Suppressor macrophage treated with lipopolysaccharide for 4 hours (primary cell): ENCODE measurements at places on chromosomes 5 and 9.

DNA sequence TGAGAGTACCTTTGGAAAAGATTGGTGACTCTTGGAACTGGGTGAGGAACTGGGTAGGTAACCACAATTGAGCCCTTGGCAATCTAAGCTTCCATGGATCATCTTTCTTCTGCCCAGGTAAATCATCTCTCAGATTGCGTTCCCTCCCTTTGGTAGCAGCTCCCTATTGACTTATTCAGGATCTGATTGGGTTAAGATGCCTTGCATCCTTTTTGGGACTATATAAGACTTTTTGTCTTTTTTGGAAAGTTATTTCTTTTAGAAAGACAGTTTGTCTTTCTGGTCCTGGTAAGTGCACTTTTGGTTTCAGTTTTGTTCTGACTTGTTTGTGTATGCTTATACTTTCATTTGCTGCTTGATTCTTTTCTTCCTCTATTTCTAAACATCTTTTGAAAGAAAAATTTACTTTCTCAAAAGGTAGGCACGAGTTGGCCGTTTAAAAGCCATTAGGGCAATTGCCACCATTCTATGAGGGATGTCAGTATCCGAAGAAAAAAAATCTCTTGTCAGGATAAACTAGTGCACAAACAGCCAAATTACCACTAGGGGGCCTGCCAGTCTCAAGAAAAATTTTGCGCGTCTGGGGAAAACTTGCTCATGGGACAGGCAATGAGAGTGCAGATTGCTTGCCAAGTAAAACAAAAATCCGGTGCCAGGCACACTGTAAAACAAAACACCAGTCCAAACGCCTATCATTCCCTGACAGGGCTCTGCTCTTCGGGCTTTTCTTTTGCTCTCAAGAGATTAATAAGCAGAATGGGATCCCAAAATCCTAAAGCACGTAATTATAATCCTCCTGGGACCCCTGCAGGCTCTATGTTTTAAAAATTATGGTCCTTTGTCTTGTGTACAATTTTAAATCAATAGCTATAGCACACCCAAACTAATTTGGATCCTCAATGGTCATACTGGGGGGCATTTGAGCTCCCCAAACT, 12.8 kb downstream of the OR1J1 start:
- DNase-seq, result peak; percentile 84

DNA sequence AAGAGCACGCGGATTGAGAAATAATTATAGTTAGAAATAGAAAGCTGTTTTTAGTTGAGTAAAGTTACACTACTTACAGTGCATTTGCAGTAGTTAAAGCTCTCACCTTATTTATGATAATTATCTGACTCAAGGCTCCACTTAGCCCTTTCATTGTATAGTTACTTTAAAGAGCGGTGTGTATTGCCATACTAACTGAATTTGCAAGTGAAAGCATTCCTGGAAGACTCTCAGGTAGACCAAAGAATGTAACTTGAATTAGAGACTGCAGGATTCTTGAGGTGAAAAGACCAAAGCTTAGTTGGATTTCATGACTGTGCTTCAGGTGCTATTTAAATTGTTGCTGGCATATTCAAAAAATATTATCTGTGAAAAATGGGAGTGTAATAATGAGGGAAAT, 4.2 kb upstream of the RASA1 start:
- DNase-seq, result no peak

DNA sequence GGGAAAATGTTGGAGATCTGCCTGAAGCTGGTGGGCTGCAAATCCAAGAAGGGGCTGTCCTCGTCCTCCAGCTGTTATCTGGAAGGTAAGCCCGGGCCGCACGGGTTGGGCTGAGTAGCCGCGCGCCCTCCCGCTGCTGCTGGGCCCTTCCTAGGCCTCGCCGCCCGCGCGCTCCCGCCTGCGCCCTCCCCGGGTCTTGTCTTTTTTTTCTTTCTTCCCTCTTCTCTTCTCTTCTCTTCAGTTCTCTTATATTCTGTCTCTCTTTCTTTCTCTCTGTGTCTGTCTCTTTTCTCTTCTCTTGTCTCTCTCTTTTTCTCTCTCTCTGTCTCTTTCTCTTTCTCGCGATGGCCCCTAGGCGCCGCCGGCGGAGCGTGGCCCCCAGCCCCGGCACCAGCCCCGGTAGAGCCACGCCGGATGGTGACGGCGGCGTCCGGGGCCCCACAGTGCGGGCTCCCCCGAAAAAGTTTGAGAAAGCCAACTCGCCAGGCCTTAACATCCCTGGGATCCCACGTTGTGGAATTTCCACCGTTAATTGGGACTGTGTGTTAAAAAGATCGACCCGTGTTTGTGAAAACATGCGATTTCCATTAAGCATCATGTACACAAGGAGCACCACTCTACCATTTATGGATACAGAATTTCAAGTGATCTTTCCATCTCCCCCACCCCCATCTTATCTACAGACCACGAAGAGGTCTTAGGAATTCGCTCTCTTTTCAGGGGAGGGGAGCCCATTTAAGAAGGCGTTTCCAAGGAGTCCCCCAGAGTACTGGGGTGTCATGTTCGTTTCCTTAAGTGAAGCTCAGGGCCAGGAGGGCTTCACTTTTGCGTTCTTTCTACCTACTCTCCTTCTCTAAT, 616 bp downstream of the ABL1 start:
- DNase-seq, result peak; percentile 37

GRCh38 chr5:52428977-52429489, 358.7 kb upstream of the ITGA1 start:
- no peak for DNase-seq

DNA sequence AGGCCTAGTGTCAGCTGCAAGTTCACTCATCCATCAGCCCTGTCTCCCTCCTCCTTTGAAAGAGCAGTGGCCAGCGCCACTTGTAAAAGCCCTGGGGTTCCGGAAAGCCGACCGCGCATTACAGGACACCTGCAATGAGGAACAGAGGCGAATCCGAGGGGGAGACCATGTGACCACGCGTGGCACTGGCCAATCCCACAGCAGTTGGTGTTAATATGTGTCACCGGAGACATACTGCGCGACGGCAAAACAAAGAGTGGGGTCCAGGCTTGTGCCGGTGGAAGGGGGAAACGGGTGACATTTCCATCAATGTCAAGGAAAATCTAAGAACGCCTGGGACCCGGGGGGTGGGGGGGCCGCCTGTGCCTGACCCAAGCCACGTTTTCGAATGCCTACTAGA, 480.8 kb downstream of the SPATA31A7 start:
- no peak for DNase-seq

- no peak for DNase-seq
Measured at GRCh38 chr9:14057368-14058324, 256.3 kb downstream of the NFIB start.

DNA sequence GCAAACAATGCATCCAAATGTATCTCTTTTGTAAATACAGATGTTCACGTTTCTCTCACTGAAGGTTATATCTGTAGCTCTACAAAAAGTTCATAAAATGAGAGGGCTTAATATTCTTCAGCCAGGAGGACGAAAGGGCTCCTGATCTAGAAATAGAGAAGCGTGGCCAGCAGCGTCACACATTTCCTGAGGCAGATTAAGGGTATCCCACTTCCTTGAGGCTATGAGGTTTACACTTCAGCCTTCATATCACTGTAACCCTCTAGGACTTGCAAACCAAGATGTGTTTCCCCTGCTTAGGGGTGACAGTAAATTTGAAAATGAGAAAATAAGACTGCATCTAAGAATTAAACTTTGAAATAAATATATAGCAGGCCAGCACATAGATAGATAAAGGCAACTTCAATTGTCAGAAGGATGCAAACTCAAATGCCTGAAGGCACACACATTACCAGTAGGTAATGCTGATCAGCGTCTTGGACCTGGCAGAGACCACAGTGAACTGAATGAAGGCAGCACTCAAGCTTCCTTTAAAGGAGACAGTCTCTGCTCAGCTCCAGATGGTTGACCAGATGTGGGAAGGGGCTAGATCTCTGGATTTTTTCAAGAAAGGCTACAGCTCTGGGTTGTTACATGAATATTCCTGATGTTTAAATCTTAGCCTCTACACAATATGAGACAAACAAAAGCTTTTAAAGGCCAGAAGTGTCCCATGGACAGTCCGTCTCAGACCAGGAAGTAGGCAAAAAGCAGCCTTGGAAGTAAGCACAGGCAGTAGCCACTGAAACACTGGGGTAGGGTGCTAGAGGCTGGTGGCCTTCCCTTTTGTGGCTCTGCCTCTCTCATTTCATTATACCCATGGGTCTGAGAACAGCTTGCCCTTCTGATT, 197.7 kb downstream of the MCTP1 start:
- DNase-seq, result peak; percentile 51

GRCh38 chr5:157947156-157947555, 88.2 kb upstream of the CLINT1 start:
- DNase-seq, result no peak

GRCh38 chr5:151408591-151409230, 38.7 kb upstream of the SLC36A1 start:
- no peak for DNase-seq

- no peak for DNase-seq
Measured at GRCh38 chr5:96655085-96655484, 7.1 kb upstream of the CAST start.

DNA sequence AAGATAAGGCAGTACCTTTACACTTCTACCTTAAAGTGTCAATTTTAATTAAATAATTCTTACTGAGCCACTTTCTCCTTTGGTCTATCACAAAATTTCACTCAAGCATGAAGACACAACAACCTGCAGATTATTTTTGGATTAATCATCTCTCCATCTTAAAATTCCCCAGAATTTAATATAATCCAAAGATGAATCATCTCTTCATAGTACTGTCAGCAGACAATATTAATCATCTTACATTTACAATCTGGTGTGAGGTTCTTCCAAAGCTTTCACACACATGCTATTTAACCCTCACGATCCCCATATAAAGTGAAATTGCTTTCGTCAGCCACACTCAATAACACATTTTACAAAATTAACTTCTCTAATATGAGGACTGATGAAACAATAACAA, 43.0 kb downstream of the LHFPL2 start:
- DNase-seq, result no peak

GRCh38 chr5:13477118-13477737, 467.3 kb downstream of the DNAH5 start:
- DNase-seq, result no peak

DNA sequence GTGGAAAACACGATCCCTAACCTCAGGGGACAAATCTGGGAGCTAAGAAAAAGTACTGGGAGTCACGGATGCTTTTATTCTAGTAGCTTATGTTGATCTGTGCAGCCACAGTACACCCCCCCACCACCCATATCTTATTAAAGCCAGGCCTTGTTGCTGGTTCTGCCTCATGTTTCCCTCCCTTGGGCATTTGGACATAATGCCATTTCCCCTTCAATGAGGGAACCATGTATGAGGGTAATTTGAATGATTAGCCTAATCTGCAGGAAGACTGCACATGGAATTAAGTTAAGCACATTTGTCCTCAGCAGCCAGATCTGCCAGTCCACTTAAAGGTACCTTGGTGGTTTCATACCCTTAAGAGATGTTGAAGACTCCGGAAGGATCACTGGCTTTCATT, 102.0 kb downstream of the ARHGAP26 start:
- no peak for DNase-seq

- no peak for DNase-seq
Measured at GRCh38 chr5:17147617-17148016, 69.8 kb upstream of the BASP1 start.

DNA sequence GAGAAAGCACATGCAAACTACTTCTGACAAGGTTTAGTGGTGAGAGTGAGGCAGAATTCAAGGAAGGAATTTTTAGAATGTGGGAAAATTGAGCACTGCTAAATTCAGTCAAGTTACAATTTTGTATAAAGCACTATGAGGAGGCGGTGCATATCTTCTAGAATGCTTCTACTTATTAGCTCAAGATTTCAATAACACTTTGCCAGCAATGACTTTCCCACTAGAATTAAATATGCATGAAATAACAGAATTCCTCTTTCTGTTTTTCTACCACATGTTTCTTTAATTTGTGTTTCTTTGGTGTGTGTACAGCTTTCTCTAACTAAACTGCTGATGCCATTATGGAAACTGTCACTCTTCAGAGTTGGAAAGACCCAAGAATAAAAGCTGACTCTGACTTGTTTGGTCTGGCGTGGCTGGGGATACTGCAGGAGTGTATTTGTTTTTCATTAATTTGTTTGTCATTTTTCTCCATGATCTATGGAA, 163.5 kb downstream of the ARSB start:
- no peak for DNase-seq

DNA sequence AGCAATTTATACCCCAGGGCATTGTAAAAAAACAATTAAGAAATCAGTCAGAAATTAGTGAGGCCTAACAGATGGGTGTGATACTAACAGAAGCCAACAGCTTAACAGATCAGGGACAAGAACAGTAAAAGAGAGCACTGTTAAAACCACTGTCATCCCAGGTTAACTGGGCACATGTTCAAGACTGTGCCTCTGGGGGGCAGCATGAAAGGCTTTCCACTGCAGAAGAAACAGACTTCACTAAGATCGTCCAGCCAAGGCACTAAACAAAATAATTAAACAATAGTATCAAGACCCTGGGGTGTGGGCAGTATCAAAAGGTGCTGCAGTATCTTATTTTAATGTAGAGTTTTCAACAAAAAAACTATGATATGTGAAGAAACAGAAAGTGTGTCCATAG, 43.5 kb downstream of the FBN2 start:
- no peak for DNase-seq

DNA sequence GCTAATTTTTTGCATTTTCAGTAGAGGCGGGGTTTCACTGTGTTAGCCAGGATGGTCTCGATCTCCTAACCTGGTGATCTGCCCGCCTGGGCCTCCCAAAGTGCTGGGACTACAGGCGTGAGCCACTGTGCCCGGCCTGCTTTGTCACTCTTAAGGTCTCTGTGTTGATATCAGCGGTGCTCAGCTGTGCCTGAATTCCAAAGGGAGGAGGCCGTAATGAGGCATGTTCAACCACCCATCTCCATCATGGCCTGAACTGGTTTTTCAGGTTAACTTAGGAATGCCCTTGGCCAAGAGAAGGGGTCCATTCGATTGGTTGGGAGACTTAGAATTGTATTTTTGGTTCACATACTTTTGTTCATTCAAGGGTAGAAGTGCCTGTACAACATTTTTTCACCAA, 22.0 kb downstream of the HSD17B3 start:
- no peak for DNase-seq

DNA sequence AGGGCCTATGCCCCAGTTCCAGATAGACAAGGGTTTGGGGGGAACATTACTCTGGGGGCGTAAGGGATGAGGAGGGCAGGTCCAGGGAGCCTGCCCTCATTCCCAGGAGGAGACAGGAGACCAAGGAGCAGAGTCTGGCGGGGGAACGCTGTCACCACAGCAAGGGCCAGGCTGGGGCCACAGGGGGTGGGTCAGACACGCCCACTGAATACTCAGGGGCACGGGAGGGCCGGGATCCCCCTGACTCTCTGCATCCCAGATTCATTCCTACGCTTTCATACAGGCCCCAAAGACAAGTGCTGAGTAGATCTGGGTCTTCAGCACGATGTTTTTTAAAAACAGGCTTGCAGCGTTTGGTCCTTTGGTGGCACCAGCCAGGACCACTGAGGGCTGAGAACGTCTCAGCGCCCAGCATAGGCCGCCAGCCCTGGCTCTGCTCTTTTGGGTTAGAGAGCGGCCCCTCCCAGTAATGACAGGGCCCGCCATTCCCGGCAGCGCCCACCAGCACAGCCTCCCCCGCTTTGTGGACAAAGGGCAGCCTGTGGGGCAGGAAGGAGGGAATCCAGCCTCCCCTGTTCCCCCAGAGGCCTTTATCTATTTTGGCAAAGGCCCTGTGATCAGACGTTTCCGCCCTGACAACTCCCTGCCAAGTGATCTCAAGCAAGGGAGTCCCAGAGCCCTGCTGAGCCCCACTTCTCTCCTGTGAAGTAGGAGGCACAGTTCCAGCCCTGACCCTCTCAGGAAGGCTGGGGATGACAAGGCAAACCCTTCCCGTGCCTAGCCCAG, 24.9 kb downstream of the NEK6 start:
- peak; percentile 56 for DNase-seq

- DNase-seq, result no peak
Measured at GRCh38 chr5:152379331-152379730, 25.7 kb downstream of the NMUR2 start.
